ENCODE measurements at places on chromosomes 5 and 9. TPM values are rescaled to one million over a fixed set of nuclear protein-coding genes. Genes with fewer than 3 reads are reported as not detected.

DNA sequence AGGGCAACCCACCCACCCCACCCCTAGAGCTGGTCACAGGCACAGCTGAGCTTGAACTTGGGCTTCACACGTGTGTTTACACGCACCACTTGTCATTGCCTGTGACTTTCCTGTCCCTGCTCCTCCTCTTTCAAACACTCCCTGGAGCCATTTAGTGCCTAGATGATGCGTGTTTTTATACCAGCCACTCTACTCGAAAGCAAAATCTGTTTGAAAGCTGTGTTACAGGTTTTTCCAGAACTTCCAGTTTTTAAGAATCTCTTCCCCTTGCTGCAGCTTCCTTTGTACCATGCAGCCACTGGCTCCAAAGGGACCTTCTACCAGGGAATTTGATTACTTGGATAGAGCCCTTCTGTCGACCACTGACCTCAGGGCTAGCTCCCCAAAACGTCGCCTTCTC is 78.8 kb upstream of the SPRY4 start:
- no peak for DNase-seq

- DNase-seq: no peak
These were observed 3.2 kb upstream of the ALDH1B1 start for GRCh38 chr9:38389313-38389712.

- peak; percentile 61 for DNase-seq
These were observed 272.2 kb downstream of the AUH start for GRCh38 chr9:91089405-91090129.

DNA sequence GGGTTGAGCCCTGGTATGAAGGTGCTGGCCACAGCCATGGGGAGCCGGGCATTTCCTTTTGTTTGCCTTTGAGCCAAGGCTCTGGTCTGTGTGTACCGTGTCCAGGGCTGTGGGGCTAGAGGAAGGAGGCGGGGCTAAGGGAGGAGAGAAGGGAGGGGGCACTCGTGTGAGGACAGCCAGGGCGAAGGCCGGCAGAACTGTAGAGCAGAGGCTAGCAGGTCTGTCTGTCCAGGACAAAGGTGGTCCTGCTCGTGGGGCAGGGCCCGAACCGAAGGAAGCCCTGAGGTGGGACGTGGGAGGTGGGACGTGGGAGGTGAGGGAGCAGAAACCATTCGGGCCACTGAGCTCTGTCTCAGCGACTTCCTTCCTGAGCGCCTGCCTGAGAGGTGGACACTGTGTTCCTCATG is 41.3 kb upstream of the TESK1 start:
- DNase-seq: no peak

Gene RMI1
- 46.2 TPM for total RNA-seq
